ENCODE measurements at places on chromosomes 3 and 15.
A peak's percentile ranks its signal among the peaks of the same experiment; 100 is the strongest.

DNA sequence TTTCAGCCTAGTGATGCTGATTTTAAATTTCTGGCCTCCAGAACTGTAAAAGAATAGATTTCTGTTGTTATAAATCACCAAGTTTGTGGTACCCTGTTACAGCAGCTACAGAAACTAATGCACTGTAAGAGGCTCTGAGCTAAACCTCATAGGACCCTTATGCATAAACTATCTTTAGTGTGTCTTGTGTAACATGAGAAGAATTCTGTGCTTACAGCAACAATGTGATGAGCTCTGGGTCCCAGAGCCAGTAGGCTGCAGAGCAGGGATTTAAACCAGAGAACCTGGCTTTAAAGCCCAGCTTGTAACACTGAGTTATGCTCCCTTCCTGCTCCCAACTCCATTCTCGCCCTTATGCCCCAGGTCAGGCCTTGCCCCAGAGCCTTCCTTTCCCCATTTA is 113.1 kb downstream of the THSD4 start:
- DNase-seq, result no peak

DNA sequence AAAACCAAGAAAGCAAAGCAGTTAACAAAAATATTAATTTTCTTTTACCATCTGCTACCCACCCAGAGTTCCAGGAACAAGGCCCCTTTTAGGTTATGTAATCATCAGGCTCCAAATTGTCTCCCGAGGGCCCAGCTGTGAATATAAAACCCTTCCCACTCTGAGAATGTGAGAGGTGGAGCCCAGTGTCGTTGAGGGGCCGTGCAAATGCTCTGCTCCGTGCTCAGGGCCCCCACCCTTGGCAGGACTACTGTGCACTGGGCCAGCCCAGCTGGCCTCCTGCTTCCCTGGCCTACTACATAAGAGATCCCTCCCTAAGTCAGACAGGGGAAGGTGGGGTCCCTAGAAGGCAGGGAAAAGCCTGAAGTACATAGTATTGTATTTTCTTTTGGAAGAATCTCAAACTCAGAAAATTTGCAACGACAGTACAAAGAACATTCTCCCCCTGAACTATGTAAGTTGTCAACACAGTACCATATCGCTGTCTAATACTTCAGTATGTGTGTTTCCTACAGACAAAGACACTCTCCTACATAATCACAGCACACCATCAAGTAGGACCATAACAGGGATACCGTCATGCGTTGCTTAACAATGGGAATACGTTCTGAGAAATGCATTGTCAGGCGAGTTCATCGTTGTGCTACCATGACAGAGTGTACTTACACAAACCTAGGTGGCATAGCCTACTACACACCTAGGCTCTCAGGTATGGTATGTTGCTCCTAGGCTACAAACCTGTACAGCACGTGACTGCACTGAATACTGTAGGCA is 4.4 kb upstream of the CLEC3B start:
- no peak for DNase-seq

- peak; percentile 37 for DNase-seq
These were observed 21.4 kb upstream of the NR2C2 start for GRCh38 chr3:14925729-14926591.

DNA sequence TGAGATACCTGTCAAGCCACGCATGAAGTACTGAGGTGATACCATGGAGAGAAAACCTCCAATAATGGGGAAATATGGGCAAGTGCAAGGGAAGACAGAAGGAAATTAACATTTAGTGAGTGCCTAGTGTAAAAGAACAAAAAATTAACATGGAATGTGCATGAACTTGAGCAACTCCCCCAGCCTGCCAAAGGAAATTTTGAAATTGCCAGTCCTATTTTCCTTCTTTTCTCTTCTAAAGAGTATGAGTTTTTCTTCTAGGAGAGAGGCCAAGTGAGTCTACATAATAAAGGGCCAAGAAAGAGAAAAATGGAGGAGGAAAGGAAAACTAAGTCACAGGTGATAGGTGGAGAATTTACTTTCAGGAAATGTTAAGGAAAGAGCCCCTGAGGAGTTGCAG is 602.4 kb upstream of the MDFIC2 start:
- DNase-seq, result no peak

DNA sequence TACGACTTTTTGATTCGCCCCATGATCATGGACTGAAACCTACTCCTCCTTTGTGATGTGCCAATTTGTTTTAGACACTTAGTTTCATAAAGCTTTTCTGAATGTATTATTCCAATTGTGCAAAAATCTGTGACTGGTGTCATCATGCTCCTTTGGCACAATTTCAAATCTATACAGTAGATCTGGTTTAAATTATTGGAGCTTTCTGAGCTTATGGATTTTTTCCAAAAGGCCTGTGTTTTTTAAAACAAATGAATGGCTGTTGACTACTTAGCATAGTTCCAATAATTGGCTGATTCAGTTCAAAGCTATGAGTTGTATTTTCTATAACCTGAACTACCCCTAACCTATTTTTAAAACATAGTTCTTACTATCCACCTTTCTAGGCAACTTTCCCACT is 282.7 kb downstream of the CNTN3 start:
- no peak for DNase-seq

DNA sequence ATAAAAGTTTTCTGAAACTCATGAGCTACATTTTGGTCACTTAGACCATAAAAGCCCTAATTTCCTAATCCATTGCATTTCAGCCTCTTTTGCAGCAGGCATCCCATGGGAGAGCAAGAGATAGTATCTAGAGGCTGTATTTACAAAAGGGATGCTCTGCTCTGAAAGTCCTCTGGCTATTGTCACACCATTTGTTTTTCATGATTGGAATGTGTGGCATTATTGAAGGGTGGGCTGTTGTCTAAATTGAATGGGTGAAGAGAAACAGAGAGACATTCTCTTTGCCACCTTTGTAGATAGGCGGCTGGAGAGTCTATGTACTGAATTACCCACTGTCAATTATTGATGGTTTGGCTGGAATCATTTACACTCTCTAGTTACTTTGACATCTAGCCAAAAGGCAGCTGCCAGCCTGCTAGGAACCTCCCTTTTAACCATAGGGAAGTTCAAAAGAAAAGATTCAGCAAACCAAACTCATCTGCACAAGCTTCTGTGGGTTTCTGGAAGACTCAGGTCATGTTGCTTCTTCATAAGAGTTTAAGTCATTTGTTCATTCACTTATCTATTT is 89.8 kb upstream of the RARB start:
- no peak for DNase-seq

GRCh38 chr15:40246496-40247280 is 7.8 kb downstream of the PAK6 start:
- DNase-seq, result no peak

All from nephron progenitor cell (in vitro differentiated cells).